ENCODE measurements at places on chromosomes 5 and 9. TPM values are rescaled to one million over a fixed set of nuclear protein-coding genes. Genes with fewer than 3 reads are reported as not detected.

GARIN3 gene
- total RNA-seq, result not detected

BNC2 gene
- total RNA-seq, result 1.6 TPM

JAKMIP2 gene
- 67.7 TPM for total RNA-seq

TGFBR1 gene
- 109 TPM for total RNA-seq

CCDC192 gene
- total RNA-seq, result not detected

IGIP gene
- total RNA-seq, result 11.9 TPM

CAVIN4 gene
- 12.9 TPM for total RNA-seq
